ENCODE measurements at places on chromosomes 16 and 17.

- DNase-seq: no peak
Measured at GRCh38 chr16:84419730-84420129, 51.4 kb downstream of the ATP2C2 start.

GRCh38 chr16:24504472-24505345 is 34.7 kb upstream of the RBBP6 start:
- DNase-seq: peak; percentile 32

- no peak for DNase-seq
Measured at GRCh38 chr17:29157310-29157709, 22.9 kb downstream of the MYO18A start.

GRCh38 chr16:70600730-70601129 is 45.6 kb upstream of the IL34 start:
- no peak for DNase-seq

DNA sequence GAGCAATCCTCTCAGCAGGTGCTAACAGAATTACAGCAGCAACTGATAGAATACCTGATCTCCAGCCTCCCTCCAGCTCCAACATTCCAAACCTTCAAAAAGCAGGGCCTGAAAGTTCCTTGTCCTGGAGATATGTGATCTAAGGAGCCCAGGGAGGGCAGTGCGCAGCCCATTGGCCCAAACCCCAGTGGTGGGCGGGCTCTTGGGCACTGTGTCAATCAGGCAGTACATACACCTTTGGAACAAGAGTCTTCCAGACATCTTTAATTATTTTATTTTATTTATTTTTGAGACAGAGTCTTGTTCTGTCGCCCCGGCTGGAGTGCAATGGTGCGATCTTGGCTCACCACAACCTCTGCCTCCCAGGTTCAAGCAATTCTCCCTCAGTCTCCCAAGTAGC is 24.2 kb downstream of the SLC12A3 start:
- DNase-seq: no peak

GRCh38 chr17:43680461-43680860 is 18.7 kb upstream of the MEOX1 start:
- DNase-seq: no peak

DNA sequence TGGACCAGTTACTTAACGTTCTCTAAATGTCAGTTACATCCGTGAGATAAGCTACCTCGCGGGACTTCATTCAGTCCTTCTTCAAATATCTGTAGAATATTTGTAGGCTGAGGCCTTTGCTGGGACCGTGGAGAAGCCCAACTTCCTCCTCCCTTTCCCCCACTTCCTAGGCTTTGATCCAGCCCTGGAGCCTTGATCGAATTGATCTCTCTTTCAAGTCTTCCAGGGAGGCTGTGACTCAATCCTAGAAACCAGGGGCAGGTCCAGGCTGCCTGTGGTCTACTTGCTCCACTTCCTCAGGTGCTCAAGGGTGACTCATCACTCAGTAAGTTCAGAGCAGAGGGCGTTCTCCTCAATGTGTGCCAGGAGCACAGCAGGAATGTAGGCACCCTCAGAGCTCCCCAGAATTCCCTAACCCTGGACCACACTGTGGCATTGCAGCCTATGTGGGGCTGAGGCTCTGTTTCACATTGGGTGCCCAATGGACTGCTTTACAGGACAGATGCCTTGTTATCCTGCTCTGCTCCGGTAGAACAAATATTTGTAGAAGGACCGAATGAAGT is 11.2 kb upstream of the CEP20 start:
- no peak for DNase-seq

DNA sequence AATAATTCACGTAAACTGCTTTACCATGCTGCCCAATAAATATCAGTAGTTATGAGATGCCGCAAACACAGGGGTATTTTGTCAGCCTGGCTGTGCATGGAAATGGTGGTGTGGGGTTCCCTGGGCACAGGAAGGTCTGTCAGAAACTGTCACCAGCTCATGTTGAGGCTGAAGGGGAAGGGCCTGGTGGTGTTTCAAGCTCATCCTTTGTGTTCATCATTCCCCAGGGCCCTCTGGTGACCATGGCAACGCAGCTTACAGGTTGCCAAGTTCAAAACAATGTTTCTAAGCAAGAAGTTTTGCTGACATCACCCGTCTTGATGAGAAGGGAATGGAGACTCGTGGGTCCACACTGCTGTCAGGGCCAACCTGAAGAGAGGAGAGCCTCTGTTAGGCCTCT is 348.9 kb upstream of the C16orf82 start:
- DNase-seq: peak; percentile 35

GRCh38 chr17:81322271-81323082 is 27.4 kb upstream of the SLC38A10 start:
- DNase-seq: peak; percentile 38

DNA sequence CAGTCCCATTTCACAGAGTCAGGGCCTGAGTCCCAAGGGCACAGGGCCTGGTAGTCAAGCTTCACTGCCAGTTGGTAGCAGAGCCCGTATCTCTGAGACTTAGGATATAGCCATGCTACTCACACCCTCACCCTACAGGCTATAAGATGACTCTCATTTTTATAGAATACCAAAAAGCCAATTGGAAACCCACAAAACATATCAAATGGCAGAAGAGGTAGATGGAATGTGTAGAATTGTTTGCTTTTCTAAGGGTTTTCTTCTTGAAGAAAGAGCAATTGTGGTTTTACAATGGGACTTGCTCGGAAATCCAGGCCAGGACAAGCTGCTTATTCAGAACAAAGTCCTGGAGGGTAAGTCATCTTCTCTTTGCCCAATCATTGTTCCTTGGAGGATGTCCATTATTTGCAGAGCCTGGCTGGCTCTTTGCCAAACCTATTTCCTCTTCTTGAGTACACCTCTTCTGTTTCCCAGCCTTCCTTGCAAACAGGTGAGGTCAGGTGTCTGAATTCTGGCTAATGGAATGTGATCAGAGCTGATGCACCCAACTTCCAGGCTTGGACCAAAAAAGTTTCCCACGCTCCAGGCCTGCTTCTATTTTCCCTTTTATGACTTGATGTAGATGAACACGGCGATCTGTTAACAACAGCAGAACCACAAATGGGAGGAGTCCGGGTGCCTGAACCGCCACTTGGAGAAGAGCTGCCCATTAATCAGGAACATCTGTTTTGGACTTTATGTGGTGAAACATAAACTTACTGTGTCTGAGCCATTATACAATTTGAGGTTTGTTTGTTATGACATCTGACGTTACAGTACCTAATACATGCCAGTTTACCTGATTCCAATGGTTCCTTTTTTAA is 16.9 kb upstream of the CCL22 start:
- DNase-seq: no peak

GRCh38 chr17:64133546-64134215 is 3.7 kb upstream of the ERN1 start:
- DNase-seq: peak; percentile 81

GRCh38 chr17:62017912-62018311 is 47.2 kb downstream of the MED13 start:
- DNase-seq: no peak

DNA sequence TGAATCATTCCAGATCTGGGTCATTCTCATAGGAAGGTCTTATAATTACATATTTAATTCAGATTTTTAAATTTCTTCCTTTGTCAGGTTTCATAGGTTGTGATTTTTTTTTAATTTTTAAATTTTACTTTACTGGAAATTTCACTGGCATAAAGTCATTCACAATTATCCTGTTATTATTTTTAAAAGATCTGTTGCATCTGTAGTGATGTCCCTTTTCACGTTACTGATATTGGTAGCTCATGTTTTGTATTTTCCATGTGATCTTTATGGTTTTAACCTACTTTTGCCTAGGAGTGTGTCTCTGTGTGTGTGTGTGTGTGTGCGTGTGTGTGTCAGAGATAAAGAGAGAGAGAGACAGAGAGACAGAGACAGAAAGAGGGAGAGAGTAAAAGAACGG is 216.6 kb upstream of the KCNJ16 start:
- DNase-seq: no peak

- DNase-seq: no peak
Measured at GRCh38 chr16:27311897-27312303, 1.9 kb upstream of the IL4R start.

GRCh38 chr17:71117466-71117865 is 948.1 kb downstream of the KCNJ2 start:
- DNase-seq: no peak

DNA sequence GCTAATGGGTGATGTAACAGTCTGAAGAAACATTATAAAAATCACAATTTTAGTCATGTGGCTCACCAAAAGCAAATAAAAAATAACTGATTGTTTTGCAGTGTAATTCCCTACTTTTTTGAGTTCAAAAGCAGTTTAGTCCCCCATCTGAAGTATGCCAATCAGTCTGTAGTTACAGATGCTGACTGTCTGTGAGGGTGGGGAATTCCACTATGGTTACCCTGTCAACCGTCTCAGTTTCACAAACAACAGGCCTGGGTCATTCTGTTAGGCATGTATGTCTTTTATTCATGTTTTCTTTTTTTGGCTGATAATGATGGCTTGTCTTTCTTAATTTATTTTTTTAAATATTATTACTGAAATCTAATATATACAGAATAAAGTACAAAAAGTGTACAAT is 69.3 kb downstream of the STXBP4 start:
- DNase-seq: no peak

GRCh38 chr17:53630115-53630514 is 192.6 kb upstream of the KIF2B start:
- DNase-seq: no peak

GRCh38 chr17:65530523-65531255 is 30.8 kb downstream of the AXIN2 start:
- DNase-seq: no peak

GRCh38 chr17:40552806-40553693 is 12.2 kb downstream of the CCR7 start:
- no peak for DNase-seq

GRCh38 chr16:57479205-57479975 is 6.9 kb downstream of the DOK4 start:
- peak; percentile 11 for DNase-seq

GRCh38 chr17:70521821-70522256 is 352.5 kb downstream of the KCNJ2 start:
- DNase-seq: no peak

DNA sequence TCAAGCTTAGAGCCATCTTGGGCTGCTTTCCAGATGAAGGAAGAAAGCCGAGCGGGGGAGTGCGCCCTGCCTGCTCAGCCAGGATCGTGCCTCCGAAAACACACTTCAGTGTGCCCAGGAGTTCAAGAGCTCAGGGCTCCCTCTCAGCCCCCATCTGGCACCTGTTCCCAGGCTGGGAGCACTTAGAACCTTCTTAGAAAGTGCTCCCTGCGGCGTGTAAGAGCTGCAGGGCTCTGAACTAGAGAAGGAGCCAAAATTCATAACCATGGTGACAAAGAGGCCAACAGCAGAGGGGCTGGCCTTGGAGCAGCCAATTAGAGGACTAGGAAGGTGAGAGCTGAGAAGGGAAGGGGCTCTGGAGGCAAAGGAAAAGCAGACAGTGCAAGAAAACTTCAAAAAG is 59.0 kb upstream of the TNRC6C start:
- no peak for DNase-seq

- no peak for DNase-seq
Measured at GRCh38 chr16:60820361-60820760, 1215.9 kb downstream of the CDH8 start.

GRCh38 chr17:55852734-55853133 is 101.9 kb downstream of the PCTP start:
- no peak for DNase-seq

GRCh38 chr17:50170662-50171370 is 5.0 kb downstream of the SGCA start:
- no peak for DNase-seq

DNA sequence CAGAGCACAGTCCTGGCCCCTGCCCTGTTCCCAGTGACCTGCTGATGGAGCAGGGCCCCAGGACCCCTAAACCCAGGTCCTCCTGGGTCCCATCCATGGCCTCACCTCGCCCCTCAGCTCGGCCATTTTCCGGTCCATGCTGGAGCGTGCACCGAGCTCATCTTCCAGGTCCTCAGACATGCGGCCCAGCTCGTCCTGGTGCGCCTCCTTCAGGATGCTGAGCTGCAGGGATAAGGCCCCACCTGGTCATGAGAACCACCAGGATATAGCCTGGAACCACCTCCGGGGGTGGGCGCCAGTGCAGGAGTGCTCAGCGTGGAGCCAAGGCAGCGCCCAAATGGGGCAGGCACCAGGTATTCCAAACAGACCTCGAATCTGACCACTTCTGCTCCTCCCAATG is 17.9 kb downstream of the CCDC102A start:
- no peak for DNase-seq

DNA sequence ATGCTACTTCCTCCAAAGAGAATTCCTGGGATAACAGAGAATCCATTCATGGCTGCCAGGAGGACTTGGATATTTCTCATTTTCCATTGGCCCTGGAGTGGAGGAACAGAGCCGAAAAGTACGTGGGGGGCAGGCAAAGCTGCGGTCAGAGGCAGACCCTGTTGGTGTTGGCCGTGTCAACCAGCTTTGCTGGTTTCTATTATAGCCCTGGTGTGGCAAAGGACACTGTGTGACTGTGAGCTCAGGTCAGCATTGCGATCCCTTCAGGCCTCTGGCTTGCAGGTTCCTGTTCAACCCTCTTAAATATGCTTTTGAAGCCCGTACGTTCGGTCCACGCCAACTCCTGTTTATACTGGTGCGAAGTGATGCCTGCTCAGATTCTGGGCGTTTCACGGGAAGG is 596.2 kb downstream of the MAF start:
- no peak for DNase-seq

Data from NCI-H1436 (cell line).